ENCODE measurements at places on chromosomes 11 and 22.

GRCh38 chr11:67273260-67273990 is 7.2 kb downstream of the GRK2 start:
- no peak for DNase-seq

DNA sequence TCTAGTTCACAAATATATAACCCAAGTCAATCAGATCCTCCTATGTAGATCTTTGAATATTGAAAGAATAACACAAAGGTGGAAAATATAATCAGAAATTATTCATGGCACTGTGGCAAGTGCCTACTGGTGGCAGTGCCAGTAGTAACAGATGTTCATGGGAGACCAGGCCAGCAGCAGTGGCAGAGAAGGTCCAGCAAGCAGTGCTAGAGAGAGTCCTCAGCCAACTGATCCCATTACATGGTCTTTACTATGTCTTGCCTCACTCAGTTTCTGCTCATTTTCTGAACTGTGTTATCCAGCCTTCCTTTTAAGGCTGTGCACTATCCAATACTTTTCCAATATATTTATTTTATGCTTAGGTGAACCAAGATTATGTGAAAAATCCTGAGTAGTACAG is 124.9 kb downstream of the MRTFA start:
- DNase-seq = no peak

- DNase-seq = no peak
Observed at GRCh38 chr11:79447038-79447786, 6.4 kb upstream of the TENM4 start.

- DNase-seq = no peak
Observed at GRCh38 chr11:8604078-8604723, 10.2 kb upstream of the STK33 start.

DNA sequence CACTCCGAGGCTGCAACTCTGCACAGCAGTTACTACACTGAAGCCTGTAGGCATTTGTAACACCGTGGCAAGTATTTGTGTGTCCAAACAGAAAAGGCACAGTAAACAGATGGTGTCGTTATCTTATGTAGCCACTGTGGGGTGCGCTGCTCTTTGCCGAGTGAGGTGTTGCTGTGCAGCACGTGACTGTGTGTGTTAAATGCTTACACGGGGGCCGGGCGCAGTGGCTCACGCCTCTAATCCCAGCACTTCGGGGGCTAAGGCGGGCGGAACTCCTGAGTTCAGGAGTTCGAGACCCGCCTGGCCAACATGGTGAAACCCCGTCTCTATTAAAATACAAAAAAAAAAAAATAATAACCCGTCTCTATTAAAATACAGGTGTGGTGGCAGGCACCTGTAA is 11.5 kb downstream of the ZBED4 start:
- DNase-seq = no peak

DNA sequence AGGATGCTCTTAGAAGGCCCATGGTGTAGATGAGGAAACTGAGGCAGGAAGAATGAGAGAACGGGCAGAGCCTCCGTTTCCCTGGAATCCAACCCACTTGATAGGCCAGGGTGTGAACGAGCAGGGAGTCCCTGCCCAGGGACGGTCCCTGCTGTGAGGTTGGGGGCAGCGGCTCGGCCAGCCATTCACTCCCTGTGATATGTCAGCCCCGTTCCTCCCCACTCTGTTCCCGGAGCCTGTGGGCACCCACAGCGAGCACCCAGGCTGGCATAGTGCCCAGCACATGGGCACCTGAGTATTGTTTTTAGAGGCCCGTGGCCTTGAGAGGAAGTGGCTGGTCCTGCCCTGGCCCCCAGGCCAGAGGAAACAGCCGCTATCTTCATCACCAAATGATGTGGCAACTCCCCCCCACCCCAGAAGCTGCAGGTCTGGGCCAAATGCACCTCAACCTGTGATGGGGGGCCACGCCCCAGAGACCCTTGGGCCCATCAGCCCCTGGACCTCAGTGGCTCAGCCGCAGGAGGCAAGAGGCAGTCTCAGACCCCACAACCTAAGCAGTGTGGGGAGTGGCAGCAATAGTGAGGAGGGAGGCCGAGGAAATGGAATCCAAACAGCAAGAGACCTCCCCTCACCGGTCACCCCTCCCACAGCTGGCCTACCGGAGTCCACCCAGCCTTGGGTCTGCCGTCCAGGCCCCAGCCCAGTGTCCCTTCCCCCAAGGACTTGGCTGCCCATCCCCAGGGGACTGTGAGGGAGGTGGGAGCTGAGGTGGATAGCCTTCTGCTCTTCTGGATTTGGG is 2.1 kb downstream of the ALDH3B1 start:
- no peak for DNase-seq

DNA sequence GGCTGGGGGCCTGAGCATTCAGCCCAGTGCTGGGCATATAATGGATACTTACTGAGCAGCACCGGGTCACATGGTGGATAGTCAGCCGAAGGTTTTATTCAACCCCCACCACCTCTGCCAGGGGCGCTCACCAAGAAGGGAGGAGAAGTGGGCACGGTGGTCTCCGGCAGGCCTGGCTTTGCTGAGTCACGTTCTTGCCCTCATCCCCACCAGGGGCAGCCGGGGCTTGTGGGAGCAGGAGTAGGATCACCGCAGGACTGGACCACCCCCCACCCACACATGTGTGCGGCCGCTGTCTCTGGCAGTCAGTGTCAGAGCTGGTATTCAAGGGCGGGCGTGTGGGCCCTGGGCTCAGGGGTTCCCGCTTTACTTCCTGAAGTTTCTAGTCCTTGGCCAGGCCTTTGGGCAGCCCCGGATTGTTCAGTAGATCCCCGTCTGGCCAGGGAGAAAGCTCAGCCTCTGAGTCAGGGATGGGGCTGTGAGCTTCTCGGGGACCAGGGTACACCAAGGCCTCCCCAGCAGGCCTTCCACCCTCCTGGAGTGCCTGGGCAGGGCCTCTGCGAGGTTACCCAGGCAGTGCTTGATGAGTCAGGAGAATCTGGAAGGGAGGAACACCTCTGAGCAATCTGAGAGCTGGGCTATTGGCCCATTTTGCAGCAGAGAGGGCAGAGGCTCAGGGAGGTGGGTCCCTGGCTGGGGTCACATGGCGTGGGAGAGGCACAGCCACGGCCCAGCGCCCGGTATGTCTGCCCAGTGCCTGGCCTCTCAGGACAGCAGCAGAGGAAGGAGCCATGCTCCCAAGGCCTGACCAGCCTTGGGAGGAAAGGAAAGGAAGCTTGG is 60.6 kb downstream of the RTL6 start:
- no peak for DNase-seq

DNA sequence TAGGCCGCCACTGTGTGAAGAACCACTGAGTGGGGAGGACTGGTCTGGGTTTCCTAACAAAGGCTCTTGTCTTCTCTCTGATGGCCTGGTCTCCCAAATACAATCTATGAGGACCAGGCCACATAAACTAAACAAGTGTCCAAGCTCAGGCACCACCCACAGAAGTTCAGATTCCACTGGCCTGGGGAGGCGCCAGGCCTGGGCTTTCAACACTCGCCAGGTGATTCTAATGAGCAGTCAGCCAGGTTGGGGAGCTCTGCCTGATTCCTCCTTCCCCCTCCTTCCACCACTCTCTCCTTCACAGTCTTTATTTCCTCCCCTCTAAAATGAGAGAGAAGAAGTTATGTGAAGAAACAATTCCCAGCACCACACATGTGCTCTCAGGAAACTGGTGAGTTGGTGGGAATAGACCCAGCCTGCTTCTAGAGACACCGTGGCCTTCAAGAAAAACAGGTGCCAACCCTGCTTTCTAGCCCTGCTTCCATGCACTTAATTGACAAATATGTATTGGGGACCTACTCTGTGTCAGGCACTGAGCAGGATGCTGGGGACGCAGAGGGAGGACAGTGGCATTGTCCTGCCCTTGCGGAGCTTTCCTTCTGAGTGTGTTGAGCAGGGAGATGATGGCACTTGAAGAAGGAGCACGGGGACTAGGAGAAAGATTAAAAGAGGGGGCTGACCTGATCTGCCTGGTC is 242.5 kb downstream of the TENM4 start:
- no peak for DNase-seq

DNA sequence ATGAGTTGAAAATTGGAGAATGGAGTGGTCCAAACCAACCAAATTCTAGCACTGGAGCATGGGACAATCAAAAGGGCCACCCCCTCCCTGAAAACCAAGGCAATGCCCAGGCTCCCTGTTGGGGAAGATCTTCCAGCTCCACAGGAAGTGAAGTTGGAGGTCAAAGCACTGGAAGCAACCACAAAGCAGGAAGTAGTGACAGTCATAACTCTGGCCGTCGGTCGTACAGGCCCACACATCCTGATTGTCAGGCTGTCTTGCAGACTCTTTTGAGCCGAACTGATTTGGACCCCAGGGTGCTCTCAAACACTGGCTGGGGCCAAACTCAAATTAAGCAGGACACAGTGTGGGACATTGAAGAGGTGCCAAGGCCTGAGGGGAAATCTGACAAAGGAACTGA is 80.5 kb upstream of the ADSL start:
- DNase-seq = no peak

DNA sequence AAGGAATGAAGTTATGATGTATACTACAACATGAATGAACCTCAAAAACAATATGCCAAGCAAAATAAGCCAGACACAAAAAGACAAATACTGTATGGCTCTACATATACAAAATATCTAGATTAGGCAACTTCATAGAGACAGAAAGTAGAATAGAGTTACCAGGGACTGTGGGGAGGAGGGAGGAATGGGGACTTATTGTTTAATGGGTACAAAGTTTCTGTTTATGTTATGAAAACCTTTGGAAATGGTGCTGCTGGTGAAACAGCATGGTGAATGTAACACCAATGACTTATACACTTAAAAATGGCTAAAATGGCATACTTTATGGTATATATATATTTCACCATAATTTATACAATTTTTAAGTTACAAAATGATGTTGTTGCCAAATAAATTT is 4.1 kb downstream of the AQP11 start:
- no peak for DNase-seq

DNA sequence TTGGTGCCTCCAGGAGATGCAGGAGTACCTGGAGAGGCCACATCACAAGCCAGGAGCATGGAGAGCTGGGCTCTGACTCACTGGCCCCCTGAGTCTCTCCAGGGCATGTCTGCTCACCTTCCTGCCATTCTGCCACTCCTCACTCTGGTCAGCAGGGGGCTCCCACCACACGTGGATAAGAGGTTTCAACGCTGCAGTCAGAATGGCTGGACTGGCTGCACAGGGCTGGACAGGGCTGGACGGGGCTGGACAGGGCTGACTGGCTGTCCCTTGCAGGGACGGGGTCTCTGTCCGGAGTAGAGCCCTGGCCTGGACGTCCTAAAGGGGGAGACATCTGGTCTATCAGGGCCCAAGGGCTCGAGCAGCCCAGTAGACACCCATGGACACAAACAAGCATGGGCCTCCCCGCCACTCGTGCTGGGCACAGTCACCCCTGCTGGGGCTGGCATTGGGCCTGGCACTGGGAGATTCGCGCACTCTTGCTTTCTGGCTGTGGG is 34.6 kb downstream of the CYTH4 start:
- DNase-seq = peak; percentile 59

DNA sequence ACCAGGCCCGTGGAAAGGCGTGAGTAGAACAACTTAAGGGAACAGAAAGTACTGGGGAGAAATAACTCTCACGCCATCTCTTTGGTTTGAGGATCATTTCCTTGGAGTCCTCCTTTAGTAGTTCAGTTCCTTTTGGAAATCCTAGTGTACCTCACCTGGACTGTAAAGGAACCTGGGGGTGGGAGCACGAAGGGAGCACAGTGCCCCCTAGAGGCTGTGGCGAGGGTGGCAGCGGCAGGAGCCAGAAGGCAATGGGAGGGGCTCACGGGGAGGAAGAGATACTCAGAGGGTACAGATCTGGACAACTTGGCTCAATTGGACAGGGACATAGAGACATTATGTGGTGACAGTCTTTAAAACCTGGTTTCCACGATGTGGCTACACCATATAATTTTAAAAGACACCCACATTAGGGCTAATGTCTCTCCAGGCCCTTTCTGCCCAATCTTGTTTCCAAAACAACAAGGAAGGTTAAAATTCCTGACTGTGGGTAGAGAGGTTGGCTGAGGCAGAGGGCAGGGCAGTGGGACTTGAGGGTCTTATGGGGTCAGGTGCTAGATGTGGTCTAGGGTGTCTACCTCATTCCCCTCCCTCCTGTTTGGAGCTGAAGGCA is 87.0 kb downstream of the CSNK2A3 start:
- DNase-seq = peak; percentile 29

- peak; percentile 67 for DNase-seq
Observed at GRCh38 chr22:40463017-40463631, 92.7 kb downstream of the SGSM3 start.

- no peak for DNase-seq
Observed at GRCh38 chr22:19176732-19177131, 1.8 kb downstream of the SLC25A1 start.

DNA sequence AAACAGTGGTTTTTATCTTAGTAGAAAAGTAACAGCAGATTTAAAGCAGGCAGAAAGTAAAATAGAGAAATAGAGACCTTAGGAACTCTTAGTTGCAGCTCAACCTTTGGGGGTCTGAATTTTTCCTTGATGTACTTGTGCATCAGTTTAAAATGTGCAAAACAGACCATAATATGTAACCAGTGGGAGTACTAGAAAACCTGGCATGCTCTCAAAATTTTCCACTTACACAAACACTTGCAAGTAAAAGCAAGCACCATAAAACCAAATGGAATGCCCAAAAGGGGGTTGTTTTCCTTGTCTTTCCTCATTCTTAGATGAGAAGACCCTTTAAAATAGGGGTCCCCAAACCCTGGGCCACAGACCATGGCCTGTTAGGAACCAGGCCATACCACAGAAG is 12.9 kb upstream of the MRGPRE start:
- no peak for DNase-seq

DNA sequence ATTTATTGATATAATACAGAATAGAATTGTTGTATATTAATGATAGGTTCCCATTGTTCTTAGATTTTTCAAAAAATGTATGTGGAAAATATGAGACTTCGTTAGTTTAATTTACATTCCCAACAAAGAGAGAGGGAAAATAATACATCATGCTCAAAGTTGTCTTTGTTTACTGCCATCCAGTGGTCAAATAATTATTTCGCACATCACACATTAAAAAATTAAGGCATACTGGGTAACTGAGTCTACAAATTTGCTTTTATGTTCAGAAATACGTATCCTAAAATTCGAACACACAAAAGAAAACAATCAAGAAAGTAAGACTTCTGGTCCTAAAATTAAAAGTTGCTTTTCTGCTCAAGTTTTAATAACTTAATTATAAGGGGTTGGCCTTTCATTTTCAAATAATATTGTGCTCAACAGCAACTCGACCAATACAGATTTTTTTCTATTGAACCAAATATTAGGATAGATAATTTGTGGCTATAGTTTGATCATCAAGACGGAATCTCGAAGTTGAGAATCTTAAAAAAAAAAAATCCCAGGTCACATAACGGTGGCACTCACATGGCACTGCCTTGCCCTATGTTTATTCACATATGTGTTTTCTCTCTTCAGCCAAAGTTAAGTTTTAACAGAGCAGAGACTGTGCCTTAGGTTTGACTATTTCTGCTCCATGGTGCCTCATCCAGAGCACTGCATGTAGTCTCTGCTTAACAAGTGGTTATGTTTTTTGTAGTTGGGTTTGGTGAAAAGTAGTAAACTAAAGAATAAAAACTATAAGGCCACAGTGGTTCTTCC is 12.3 kb downstream of the PDGFD start:
- no peak for DNase-seq

DNA sequence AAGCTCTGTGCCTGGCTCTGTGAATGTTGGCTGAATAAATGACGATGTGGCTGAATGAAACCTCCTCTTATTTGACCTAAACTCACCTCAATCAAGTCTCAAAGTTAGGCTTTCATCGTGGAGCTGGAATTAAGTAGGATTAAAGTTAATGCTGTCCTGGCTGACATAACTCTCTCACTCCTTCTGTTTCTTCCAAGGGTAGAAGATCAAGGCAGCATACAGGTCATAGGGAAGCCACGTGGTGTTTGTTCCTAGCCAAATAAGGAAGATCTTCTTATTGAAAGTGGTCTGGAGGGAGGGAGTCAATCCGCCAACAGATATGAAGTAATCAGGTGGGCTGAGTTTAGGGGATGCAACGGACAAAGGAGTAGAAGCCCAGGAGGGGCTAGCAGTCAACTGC is 59.5 kb downstream of the TRIM29 start:
- DNase-seq = no peak
